ENCODE measurements at places on chromosomes 2 and 18. TPM values are rescaled to one million over a fixed set of nuclear protein-coding genes. Genes with fewer than 3 reads are reported as not detected.

- DNase-seq = no peak
- H3K4me3 ChIP-seq = no peak overlapping the region
- H3K4me1 ChIP-seq = peaks cover 28% of the 10 kb centered on the region
- no peak overlapping the region for H3K27ac ChIP-seq
Observed at GRCh38 chr2:85653996-85654395, 14.0 kb downstream of the SFTPB start.

DNA sequence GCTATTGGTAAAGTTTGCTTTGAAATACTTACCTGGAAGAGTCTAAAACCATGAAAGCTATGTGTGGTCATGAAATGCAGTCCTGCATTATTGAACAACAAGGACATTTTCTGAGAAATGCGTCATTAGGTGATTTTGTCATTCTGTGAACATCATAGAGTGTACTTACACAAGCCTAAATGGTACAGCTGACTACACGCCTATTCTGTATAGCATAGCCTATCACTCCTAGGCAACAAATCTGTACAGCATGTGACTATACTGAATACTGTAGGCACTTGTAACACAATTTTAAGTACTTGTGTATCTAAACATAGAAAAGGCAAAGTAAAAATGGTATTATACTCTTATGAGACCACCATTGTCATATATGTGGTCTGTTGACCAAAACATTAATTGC is 8.1 kb downstream of the FAM171B start:
- H3K4me3 ChIP-seq = no peak overlapping the region
- no peak for DNase-seq
- no peaks in the 10 kb centered on the region for H3K27me3 ChIP-seq

DNA sequence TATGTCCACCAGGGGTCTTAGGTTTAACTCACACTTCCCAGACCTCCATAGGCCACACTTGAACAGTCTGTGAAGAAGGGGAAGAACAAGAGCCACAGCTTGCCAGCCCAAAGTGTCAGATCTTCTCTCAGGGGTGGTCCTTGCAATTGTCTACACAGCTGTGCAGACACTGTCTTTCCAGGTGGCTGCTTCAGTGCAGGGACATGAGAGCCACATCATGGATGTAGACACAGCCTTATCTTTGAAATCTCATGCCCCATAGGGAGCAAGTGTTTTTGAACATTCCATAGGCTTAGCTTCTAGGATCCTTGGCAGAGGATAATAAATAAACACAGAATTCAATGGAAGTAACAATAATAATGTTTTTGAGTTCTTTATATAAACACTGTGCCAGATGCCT is 6.7 kb downstream of the ZNF407 start:
- no peaks in the 10 kb centered on the region for H3K27me3 ChIP-seq
- no peaks in the 10 kb centered on the region for H3K36me3 ChIP-seq
- no peak overlapping the region for H3K4me3 ChIP-seq
- H3K4me1 ChIP-seq = peaks cover 18% of the 10 kb centered on the region
- H3K27ac ChIP-seq = peak overlapping the region; percentile 68
- no peak for DNase-seq

GRCh38 chr2:5851410-5851809 is 159.2 kb downstream of the SOX11 start:
- H3K4me3 ChIP-seq = no peak overlapping the region
- H3K4me1 ChIP-seq = peaks cover 7% of the 10 kb centered on the region
- H3K27ac ChIP-seq = no peak overlapping the region
- peak; percentile 71 for DNase-seq

DNA sequence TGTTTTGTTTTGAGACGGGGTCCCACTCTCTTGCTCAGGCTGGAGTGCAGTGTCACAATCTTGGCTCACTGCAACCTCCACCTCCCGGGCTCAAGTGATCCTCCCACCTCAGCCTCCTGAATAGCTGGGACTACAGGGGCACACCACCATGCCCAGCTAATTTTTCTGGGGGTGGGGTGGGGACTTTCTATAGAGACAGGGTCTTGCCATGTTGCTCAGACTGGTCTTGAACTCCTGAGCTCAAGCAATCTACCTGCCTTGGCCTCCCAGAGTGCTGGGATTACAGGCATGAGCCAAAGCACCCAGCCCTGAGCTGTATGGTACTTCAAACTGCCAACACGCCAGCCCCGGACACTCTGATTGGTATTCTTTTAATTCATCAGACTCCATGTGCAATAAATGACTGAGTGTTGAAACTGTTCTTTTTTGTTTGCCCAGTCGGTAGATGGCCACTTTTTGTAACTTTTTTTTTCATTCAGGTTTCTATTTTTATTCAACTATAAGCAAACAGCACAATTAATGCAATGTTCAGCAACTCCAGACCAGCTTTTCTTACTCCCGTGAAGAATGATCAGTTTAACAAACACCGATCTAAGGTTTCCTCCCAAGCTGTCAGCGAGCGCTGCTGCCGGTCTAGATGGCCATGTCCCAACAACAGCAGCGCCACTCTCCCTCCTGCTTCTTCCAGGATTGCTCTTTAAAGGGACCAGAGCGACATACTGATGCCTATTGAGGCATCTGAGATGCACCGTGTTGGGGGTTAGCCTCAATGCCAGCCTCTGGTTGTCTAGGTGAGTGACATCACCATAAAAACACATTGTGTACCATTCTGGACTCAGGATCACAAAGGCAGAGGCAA is 12.5 kb upstream of the TGOLN2 start:
- DNase-seq = no peak
- H3K36me3 ChIP-seq = peaks cover 14% of the 10 kb centered on the region
- no peaks in the 10 kb centered on the region for H3K4me1 ChIP-seq
- no peak overlapping the region for H3K4me3 ChIP-seq
- H3K27me3 ChIP-seq = peaks cover 6% of the 10 kb centered on the region

GRCh38 chr2:78978340-78978739 is 47.2 kb upstream of the REG3G start:
- no peak for DNase-seq
- no peaks in the 10 kb centered on the region for H3K27me3 ChIP-seq
- no peak overlapping the region for H3K27ac ChIP-seq
- H3K36me3 ChIP-seq = no peaks in the 10 kb centered on the region
- no peak overlapping the region for H3K4me3 ChIP-seq

DNA sequence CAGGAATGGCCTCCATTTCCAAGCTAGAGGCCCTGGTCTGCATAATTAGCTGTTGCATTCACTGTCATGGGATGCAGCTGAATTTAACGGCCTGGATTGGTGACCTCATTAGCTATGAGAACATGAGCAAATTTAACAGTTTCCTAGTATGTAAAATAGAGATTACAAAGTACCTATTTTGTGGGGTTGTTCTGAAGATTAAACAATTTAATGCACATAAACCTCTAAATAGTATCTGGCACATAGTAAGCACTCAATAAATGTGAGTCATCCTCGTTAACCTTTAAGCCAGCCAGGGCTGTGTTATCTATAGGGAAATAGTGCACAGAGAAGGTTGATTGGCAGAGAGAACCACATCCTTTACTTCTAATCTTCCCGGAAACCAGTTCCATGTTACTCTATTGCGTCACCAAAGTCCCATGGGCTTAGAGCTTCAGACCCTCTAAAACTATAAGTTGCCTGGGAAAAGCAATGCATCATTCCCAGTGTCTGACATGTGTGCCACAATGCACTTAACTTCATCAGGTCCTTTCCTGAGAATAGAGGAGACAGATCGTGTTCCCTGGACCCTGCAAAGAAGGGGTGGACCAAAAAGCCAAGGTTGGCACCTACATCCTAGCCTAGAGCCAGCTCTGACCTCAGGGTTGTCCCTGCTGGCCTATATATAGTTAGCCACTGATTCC is 196.5 kb downstream of the LNPK start:
- no peaks in the 10 kb centered on the region for H3K36me3 ChIP-seq
- no peak for DNase-seq
- H3K27me3 ChIP-seq = peaks cover 1% of the 10 kb centered on the region
- no peaks in the 10 kb centered on the region for H3K4me1 ChIP-seq
- H3K27ac ChIP-seq = no peak overlapping the region

GRCh38 chr2:222776792-222777191 is 84.0 kb upstream of the ACSL3 start:
- no peak overlapping the region for H3K27ac ChIP-seq
- no peaks in the 10 kb centered on the region for H3K36me3 ChIP-seq
- no peak overlapping the region for H3K4me3 ChIP-seq
- no peak for DNase-seq
- peaks cover 2% of the 10 kb centered on the region for H3K27me3 ChIP-seq

TMEM17 gene
- 1.3 TPM for total RNA-seq

CDK15 gene
- total RNA-seq = 33.0 TPM

DNA sequence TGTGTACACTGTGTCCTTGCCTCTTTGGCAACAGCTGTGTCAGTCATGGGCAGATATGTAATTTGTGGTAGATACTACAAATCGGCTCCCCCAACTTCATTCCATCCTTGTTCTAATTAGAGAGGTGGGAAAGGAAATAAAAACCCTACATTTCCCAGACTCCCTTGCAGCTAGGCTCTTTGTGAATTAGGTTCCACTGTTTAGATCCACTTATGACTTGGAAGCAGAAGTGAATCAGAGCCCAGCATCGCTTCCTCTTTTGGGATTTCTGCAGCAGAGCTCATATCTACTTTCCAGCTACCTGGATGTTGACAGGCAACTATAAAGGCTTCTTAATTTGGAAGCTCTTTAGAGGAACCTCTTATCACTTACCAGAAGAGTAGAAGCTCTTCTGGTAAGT is 34.1 kb upstream of the NARS1 start:
- DNase-seq = no peak
- H3K36me3 ChIP-seq = peaks cover 32% of the 10 kb centered on the region
- peaks cover 3% of the 10 kb centered on the region for H3K4me1 ChIP-seq
- no peak overlapping the region for H3K4me3 ChIP-seq
- H3K27ac ChIP-seq = no peak overlapping the region

OR6B2 gene
- total RNA-seq = not detected

GRCh38 chr2:47357483-47357882 is 45.5 kb upstream of the MSH2 start:
- H3K4me1 ChIP-seq = peaks cover 3% of the 10 kb centered on the region
- no peaks in the 10 kb centered on the region for H3K27me3 ChIP-seq
- H3K36me3 ChIP-seq = no peaks in the 10 kb centered on the region
- H3K27ac ChIP-seq = no peak overlapping the region

MRO gene
- not detected for total RNA-seq

- H3K27ac ChIP-seq = no peak overlapping the region
- no peak overlapping the region for H3K4me3 ChIP-seq
- DNase-seq = no peak
Observed at GRCh38 chr2:238772635-238773297, 75.1 kb upstream of the TWIST2 start.

DNA sequence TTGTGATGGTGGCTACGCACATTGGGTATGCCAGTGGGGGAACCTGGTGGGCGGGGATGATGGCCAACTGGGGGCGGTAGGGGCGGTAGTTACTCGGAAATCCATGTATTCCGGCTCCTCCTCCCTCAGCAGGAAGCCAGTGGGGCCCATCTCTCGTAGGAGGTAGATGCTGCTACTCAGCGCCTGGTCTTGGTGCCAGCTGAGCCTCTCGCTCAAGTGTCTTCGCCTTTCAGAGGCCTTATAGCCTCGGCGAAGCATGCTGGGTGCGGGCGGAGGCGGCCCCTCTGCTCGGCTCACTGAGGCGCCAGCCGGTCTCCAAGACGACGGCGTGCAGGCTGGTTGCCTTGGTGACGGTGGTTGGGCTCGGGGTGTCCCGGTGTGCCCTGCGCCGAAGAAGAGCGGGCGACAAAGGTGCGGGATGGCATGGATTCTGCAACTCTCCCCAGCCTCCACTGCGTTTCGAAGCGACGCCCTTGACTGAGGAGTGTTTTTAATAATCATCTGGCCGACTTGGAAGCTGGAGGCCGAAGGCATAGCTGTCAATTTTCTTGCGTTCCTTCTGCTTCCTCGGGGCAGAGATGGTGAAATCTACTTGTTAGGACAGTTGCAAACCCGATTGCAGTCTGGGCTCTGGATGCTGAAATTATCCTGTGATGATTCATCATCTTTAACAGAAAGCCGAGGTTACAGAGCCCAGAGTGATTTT is at the start of gene ZSWIM2:
Gene ZSWIM2, minus strand, starts transcription at position 298 of the 706 bp plus-strand sequence. Its CDS starts 40 bp downstream, at position 258.
- peaks cover 3% of the 10 kb centered on the region for H3K4me1 ChIP-seq
- DNase-seq = peak; percentile 88
- peak within 1 kb of the TSS; percentile 69 for H3K4me3 ChIP-seq
- H3K27ac ChIP-seq = peak within 1 kb of the TSS; percentile 65

FEV gene
- not detected for total RNA-seq

DNA sequence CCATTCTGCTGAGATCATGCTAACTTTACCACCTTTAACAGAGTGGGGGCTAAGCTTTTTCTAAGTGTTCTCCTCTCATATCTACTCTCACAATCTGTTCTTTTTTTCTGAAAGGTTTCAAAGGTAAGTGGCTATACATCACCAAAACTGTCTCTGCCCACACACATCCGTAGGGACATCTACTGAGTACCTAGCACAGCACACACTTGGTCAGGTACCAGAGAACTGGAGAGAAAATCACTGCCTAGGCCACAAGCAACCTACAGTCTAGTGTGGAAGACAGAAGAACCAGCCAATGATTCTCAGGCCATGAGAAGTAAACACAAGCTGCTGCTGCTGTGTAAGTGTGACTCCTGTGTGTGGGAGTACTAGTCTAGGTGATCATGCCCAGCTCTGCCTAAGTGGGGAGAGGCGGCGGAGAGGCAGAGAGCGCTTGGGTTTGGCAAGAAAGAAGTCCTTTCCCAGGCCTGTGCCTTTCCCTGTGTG is 176.1 kb upstream of the ZFP36L2 start:
- no peaks in the 10 kb centered on the region for H3K36me3 ChIP-seq
- no peak overlapping the region for H3K4me3 ChIP-seq
- H3K27ac ChIP-seq = no peak overlapping the region
- H3K4me1 ChIP-seq = peaks cover 15% of the 10 kb centered on the region
- H3K27me3 ChIP-seq = 0 out of 2 replicates have a peak, but pooled peaks cover 2% of the 10 kb centered on the region

ZC3H8 gene
- total RNA-seq = 0.18 TPM

DNA sequence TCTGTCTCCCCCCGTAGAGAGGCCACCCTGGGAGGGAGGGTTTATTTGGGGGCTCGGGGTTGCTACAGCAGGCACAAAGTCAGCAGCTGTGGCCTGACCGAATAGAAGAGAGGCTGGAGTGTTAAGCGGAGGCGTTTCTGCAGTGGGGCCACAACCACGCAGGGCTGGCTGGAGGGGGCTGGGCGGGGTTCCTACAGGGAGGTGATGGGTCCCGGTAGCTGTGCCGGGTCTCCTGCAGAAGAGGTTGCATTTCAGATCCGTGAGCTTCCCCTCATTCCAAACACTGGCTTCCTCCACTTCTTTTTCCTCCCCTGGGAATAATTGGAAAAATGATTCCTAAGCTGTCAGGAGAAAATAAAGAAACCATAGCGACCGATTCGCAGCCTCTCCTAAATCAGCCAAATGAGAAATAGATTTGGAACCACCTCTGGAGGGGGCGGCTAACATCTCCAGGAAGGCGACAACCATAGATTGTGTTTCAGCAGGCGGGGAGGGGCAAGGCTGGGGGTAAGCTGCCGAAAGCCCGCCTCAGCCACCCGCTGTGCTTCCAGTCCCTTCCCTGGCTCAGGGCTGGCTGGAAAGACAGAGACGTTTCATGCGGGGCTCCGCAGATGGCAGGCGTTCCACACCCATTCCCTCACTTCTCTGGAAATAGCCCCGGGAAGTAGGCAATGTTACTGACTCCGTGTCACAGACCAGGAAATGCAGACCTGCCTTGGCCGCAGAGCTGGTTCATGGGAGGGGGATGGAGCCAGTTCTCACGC is 85.6 kb upstream of the TAF1B start:
- H3K4me3 ChIP-seq = no peak overlapping the region
- H3K27me3 ChIP-seq = peaks cover 14% of the 10 kb centered on the region

GRCh38 chr2:231722721-231723307 is 14.5 kb downstream of the PTMA start:
- DNase-seq = no peak
- H3K36me3 ChIP-seq = no peaks in the 10 kb centered on the region
- H3K4me1 ChIP-seq = 0 out of 2 replicates have a peak, but pooled peaks cover 2% of the 10 kb centered on the region
- H3K4me3 ChIP-seq = no peak overlapping the region
